ENCODE measurements at places on chromosomes 3 and 15.

DNA sequence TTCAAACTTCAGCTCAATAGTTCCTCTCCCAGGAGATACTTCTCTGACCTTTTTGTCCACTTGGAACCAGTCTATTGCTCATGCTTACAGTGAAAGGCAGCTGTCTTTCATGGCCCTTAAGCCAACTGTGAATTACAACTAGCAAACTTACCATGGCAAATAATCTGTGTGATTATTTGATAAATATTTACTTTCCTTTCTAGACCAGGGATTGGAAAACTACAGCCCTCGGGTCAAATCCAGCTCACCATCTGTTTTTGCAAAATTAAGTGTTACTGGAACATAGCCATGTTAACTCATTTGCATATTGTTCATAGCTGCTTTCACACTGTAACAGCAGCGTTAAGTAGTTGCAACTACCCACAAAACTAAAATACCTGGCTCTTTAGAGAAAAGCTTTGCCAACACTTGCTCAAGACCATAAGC lies 289.1 kb upstream of the MCTP2 start:
- DNase-seq: no peak

DNA sequence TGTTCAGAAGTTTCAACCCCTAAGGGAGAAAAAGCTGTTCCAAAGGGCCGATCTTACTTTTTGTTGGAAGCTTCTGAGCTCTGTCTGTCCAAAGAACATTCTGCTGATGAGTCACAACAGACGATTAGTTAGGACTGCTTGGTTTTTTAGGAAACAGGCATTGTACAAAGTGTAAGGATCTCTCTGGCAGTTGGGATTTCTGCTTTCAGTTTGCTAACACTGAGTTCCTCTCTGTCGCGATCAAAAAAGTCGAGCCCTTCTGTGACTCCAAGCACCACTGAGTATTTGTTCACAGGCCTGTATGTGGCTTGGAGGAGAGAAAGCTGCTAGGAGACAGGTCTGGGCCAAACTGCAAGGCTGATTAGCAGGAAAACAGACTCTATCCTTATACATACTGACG lies 91.8 kb upstream of the PFN2 start:
- DNase-seq: no peak

GRCh38 chr15:56327721-56328502 lies 37.3 kb upstream of the TEX9 start:
- DNase-seq: no peak

GRCh38 chr3:180762866-180763265 lies 83.6 kb upstream of the CCDC39 start:
- DNase-seq: no peak

DNA sequence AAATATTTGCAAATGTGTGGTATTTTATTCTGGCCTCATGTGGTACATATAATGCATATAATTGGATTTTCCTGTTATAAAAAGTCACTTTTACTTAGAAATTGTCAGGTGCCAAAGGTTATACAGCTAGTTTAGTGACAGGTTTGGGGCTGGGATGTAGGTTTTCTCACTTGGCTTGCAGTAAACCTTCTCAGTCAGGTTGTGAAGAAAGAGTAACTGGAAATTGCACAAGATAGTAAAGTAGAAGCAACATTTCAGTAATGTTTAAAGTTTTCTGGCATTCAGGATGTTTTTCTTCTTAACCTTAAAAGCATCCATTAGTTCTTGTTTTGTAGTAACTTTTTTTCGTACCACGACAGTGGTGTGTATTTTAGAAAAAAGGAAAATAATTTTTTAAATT lies 53.9 kb downstream of the MEF2A start:
- DNase-seq: no peak

DNA sequence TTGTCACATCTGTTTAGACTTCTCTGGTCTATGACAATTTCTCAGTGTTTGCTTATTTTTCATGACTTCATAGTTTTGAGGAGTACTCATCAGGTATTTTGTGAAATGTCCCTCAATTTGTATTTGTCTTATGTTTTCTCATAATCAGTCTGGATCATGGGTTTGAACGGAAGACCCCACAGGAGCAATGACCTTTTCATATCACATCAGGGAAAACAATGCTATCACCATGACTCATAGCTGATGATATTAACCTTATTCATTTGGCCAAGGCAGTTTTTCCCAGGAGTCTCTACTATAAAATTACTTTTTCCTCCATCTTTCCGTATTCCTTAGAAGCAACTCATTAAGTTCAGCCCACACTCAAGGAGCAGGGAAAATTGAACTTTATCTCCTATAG lies 32.7 kb downstream of the AADACL2 start:
- no peak for DNase-seq

DNA sequence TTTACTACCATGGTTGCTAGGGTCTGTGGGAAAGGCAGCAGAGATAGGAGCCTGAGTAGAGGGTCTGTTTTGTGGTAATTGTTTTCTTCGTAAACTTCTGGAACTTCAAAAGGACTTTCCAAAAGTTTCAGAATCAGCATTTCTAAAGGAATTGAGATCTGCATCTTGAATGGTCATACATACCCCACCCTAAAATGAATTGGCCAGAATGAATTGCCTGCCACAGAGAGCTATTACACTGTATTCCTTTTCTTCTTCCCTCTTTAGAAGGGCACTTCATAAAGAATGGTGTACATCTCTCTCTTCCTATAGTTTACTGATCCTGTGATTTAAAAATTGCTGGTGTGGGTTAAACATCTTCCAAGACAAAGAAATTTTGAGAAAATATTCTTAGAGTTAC lies 525.7 kb downstream of the NLGN1 start:
- no peak for DNase-seq

- no peak for DNase-seq
Observed at GRCh38 chr3:125189378-125190165, 23.0 kb downstream of the SLC12A8 start.

- no peak for DNase-seq
Observed at GRCh38 chr3:14789221-14789620, 29.5 kb upstream of the FGD5 start.

GRCh38 chr3:119628390-119628789 lies 30.7 kb downstream of the PLA1A start:
- DNase-seq: peak; percentile 82

DNA sequence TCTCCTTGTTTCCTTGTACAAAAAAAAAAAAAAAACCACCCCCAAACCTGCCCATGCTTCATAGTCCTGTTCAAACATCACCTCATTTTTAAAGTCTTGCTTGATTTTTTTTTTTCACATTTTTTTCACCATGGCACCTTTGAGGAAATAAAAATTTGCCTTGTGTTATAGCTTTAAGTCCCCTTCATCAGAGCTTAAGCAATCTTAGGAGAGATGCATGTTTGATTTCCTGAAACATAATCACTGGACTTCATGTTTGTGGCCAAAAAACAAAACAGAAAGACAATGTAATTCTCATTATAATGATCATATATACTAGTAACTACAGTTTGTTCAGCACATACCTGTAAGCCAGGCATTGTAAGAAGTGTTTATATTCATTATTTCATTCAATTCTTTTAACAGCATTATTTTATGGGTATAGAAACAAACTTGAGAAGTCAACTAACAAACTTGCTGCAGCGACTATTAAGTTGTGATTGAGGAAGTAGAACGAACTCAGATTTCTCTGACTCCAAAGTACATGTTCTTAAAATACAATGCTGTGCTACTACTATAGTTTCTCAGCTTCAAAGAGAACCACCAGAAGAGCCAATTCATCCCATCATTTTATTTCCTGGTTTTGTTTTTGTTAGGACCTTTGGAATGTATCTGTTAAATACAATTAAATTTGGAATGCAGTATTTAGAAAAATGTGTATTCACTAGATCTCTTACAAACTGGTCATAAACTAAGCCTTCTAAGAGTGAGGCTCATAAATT lies 203.8 kb downstream of the TCF12 start:
- DNase-seq: no peak

- no peak for DNase-seq
Observed at GRCh38 chr3:7669641-7670040, 808.7 kb downstream of the GRM7 start.

GRCh38 chr3:105373383-105373782 lies 6.7 kb downstream of the ALCAM start:
- DNase-seq: no peak

- DNase-seq: no peak
Observed at GRCh38 chr15:90074023-90074422, 28.2 kb downstream of the IDH2 start.

- DNase-seq: no peak
Observed at GRCh38 chr3:75260-75659, 121.3 kb upstream of the CHL1 start.

DNA sequence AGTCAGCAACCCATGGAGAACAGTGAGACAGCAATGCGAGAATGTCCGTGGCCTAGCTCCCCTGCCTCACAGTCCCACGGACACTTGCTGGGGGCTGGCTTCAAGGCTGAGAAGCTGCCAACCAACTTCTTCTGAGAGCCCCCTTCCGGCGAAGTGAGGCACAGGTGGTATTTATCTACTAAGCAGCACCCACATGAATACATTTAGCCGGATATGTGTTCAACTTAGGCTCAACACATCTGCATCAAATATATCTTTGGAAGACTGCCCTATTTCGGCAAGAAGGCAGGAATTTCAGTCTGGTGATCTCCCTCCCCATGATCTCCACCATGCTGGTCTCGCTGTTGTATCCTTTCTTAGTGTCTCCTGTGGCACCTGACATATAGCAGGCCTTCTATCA lies 340.9 kb upstream of the NR2E3 start:
- no peak for DNase-seq

DNA sequence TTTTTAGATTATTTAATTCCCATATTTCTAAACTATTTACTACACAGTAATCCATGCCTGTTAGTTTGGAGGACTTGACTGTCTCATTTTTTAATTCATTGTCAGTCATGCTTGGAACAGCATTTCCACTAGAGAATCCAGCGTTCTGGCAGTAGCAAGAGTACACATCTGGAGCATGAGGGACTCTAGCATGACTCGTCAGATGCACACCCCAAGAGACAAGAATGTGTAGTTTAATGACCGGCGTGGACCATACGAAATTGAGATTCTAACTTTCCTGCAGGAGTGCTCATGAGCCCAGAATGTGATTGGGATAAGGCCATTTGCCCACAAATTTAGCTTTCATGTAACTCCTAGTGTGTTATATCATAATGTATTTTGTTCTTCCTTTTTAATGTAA lies 48.9 kb downstream of the ASB7 start:
- no peak for DNase-seq

DNA sequence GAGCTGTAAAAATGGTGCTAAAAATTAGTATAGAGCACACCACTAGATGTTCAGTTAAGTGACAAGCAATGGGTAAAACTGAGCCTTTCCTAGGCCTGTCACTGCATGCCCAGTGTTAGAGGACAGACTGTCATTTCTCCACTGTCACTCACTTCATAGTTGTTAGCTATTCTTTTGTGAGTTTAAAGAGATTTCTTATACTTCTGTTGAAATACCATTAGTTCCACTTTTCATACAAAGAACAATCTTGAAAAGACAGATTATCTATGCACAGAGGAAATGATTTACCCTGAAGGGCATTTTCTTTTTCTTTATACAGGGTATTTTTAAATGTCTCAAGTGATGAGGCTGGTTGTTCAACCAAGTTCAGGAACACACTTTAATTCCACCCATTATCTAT lies 28.3 kb upstream of the CHMP2B start:
- no peak for DNase-seq

DNA sequence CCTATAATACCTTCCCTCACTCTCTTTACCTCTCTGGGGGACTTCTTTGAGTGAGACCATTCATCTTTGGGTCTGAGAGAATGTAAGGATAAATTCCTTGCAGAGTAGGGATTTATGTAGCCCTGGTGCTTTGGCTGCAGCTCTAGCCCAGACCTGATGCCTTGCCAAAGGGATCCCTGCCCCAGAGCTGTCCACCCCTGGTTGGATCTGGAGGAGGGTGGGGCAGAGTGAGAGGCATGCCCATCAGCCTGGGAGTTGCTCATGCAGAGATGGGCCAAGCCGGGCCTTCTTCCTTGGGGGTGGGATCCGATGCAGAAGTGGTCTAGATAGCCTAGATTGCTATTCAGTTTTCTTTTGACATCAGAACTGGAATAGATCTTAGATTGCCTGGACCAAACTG lies 31.5 kb downstream of the RTP1 start:
- DNase-seq: no peak

GRCh38 chr3:133383175-133383574 lies 16.7 kb upstream of the BFSP2 start:
- no peak for DNase-seq
